ENCODE measurements at places on chromosomes 1 and 21.

DNA sequence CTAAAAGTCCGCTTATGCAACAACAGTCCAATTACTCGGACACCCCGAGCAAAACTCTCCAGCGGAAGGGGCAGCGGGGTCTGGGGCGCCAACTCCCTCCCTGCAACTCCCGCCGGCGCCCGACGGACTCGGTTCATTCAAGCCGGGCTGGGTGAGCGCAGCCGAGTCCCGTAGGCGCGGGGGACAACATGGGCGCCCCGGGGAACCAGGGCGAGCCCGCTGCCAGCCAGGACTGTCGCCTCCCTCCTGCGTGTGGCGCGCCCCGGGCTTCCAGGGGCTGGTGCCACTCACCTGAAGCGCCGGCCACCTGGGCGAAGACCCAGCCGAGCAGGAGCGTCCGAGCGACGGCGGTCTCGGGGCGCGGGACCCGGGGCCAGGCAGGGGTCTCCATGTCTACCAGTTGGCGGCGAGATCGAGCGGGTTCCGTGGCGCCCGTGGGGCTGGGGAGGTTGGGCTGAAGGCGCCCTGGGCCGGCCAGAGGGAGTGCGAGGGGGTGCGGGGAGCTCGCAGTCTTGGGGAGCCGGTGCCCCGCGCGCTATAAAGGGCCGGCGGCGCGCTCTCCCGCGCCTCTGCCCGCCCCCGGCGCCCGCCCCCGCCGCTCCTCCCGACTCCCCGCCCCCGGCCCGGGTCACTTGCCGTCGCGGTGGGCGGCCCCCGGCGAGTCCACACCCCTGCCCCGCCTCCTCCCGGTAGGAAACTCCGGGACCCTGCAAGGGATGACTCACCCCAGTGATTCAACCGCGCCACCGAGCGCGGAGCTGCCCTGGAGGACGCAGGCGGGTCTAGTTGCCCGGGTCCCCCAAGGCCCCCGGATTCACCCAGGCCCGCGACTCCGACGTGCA lies at the start of gene F3:
Gene F3, minus strand, starts transcription at position 514 of the 842 bp plus-strand sequence. Its CDS starts 123 bp downstream, at position 391.
- DNase-seq, result peak; percentile 62

GRCh38 chr1:206496131-206496793 lies 11.1 kb upstream of the RASSF5 start:
- DNase-seq, result no peak

- no peak for DNase-seq
Measured at GRCh38 chr1:78388275-78388674, 102.5 kb upstream of the PTGFR start.

- DNase-seq, result no peak
Measured at GRCh38 chr1:155254714-155255242, 505 bp downstream of the ENTREP3 start.

Measured in Jurkat, Clone E6-1 (cell line).